ENCODE measurements at places on chromosomes 13 and 19.

DNA sequence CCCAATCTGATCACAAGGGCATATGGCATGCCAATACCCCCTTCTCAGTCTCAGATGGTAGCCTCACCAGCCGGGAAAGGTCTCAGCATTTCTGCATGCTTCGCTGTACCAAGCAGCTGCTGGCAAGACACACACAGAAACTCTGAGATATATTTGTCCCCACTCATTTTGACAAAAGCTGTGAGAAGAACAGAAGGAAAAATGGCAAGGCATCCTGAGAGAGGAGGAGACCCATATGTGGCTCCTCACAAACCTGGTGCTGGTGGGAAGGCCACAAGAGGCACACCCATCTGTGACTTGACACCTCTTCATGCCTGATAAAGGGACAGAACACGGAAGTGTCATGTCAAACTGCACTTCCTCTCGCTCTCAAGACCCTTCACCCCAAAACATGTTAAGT, 36.7 kb upstream of the DOCK9 start:
- no peak for DNase-seq

DNA sequence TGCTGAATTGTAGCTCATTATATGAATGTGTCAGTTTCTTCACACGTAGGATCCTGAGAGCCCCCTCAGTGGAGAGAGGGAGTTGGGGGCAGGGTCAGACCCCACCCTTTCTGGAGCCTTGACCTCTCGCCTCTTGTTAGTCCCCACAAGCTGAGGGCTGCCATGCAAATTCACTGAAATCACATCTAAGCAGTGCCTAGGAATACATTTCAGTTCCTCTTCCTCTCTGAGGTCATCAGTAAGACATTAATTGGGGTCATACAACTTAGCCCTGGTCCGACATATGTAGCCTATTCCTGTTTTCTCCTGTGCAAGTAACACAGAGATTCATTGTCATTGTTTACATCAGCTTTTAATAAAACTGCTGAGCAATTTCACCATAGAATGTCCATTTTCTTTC, 30.0 kb downstream of the MYO9B start:
- no peak for DNase-seq

DNA sequence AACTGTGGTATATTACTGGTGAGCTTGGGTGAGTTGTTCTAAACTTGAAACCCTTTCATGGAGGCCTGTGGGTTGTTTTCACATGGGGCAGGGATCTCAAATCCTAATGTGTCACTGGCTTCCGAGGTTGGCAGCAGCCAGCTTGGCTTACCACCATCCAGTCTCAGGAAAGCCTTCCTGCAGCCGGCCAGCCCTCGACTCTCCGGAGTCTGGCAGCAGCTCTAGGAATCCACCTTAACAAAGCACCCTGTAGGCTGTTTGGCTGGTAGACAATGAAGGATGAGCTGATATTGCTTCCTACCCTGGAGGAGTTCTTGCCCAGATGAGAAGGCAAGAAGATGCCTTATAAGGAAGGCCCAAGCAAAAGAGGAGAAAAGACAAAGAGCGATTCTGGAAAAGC, 188.3 kb downstream of the KLF12 start:
- no peak for DNase-seq

DNA sequence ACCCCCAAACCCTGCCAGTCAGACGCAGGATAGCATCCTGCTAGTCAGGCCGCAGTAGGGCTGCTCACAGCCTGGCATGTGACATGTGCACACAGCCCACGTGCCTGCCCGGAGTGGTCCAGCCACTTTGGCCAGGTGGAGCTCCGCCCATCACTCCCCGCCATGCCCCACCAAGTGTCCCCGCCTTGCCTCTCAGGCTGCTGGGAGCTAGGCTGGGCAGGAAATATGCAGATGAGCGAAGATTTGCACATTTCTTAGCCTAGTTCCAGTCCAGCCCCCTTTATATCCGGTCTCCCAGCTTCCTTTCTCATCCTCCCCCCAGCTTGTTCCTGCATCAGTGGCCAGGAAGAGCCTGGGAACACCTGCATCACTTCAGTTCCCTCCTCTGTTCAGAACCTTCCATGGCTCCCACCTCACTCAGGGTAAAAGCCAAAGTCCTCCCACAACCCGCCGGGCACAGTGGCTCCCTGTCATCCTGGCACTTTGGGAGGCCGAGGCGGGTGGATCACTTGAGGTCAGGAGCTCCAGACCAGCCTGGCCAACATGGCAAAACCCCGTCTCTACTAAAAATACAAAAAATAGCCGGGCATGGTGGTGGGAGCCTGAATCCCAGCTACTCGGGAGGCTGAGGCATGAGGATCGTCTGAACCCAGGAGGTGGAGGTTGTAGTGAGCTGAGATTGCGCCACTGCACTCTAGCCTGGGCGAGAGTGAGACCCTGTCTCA, 2.3 kb upstream of the DOCK6 start:
- DNase-seq: no peak

DNA sequence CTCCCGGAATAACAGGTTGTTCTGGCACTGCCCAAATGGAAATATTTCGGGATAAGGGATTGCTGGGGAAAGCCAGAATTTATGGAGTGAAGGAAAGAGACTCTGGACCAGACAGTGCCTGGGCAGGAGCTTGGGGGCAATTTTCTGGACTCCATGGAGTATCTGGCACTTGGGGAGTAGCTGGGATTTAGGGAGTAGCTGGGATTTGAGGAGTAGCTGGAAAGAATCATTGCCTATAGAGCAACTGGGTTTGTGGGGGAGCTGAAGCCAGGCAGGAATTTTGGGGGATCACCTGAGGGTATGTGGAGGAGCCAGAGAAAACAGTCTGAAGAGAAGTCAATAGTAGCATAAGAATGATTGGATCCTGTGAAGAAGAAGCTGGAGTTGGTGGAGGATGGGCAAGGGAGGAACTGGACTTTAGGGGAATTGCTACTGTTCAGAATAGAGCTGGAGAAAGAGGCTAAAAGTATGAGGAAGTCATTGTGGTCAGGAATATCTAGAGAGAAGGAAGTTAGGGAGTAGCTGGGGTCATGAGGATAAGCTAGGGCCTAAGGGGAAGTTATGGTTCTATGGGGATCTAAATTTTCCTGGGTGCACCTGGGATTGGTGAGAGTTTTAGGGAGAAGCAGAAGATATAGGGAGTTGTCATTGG, 14.8 kb downstream of the FSD1 start:
- DNase-seq: no peak

GRCh38 chr19:28546148-28546685, 666.7 kb downstream of the UQCRFS1 start:
- DNase-seq: no peak

- DNase-seq: no peak
Measured at GRCh38 chr19:18713550-18714117, 30.2 kb downstream of the CRTC1 start.

GRCh38 chr13:97030705-97031452, 36.6 kb upstream of the OXGR1 start:
- no peak for DNase-seq

DNA sequence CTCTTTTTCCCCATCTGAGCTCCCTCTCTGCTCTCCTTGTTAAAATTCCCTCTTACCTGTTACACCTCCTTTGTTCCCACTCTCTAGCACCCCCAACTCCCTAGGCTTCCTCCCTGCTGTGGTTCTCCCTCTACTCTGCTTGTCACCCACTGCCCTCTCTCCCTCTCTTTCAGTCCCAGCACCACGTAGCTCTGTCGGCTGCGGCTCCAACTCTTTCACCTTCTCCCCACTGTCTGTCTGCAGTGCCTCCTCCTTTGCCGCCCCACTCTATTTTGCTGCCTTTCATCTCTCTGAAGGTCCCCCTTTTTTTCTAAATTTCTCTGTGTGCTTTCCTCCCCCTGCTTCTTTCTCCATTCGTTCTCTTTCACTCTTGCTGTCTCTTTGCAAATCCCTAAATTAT, 1.1 kb downstream of the ZNF836 start:
- no peak for DNase-seq

GRCh38 chr13:80359778-80360452, 19.0 kb upstream of the SPRY2 start:
- no peak for DNase-seq
